Fibroblast of villous mesenchyme (primary cell): ENCODE measurements at places on chromosomes 6 and 20. TPM values are rescaled to one million over a fixed set of nuclear protein-coding genes. Genes with fewer than 3 reads are reported as not detected.

ZNF76 gene
- 14.2 and 16.8 TPM in 2 replicates for total RNA-seq

MLN gene
- not detected in 2 replicates for total RNA-seq

OOEP gene
- under 0.01 and 0.32 TPM in 2 replicates for total RNA-seq

PRL gene
- total RNA-seq, result not detected in 2 replicates

MLIP gene
- not detected in 2 replicates for total RNA-seq

RBM24 gene
- total RNA-seq, result 9.0 and 32.4 TPM in 2 replicates

PCK1 gene
- not detected in 2 replicates for total RNA-seq

RNF217 gene
- 24.5 and 25.5 TPM in 2 replicates for total RNA-seq

C2 gene
- 1.3 and 2.3 TPM in 2 replicates for total RNA-seq

C6orf15 gene
- not detected in 2 replicates for total RNA-seq

SPATA25 gene
- 0.43 and 1.3 TPM in 2 replicates for total RNA-seq

CAP2 gene
- 22.2 and 49.7 TPM in 2 replicates for total RNA-seq

GRCh38 chr6:44028789-44029310 lies 98.4 kb downstream of the MRPL14 start:
- no peak for DNase-seq

- DNase-seq, result no peak
Measured at GRCh38 chr6:444653-445275, 53.2 kb downstream of the IRF4 start.

- no peak for DNase-seq
Measured at GRCh38 chr6:149342525-149342924, 25.0 kb downstream of the TAB2 start.

DNA sequence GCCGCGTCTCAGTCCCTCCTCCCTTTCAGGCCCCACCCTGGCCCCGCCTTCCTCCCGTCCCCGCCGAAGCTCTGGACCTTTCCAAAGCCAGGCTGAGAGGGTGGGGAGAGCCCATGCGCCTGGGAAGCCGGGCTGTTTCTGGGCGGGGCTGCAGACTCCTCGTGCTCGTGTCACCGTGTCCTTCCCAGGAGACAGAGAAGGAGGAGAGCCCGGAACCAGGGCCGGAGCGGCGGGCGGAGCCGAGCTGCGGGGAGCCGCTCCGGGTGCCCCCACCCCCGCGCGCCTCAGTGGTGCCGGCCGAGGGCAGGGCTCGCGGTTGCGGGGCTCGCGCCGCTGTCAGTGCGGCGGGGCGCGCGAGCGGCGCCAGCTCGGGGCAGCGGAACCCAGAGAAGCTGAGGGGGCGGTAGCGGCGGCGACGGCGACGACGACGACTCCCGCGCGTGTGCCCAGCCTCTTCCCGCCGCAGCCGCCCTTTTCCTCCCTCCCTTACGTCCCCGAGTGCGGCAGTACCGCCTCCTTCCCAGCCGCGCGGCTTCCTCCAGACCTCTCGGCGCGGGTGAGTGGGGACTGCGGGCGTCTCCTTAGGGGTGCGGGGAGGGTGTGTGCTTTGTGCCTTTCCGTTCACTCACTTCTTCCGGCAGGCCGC lies at the start of gene RALY:
TSS of gene RALY (plus strand) at position 336 of the 646 bp plus-strand sequence. CDS start 78,164 bp downstream, outside the sequence.
- peak; percentile 55 for DNase-seq

GRCh38 chr20:49784291-49784690 lies 28.3 kb upstream of the SLC9A8 start:
- no peak for DNase-seq

- no peak for DNase-seq
Measured at GRCh38 chr20:24804481-24805206, 144.4 kb upstream of the CST7 start.

GRCh38 chr20:44738813-44739477 lies 6.7 kb upstream of the KCNK15 start:
- peak; percentile 65 for DNase-seq

DNA sequence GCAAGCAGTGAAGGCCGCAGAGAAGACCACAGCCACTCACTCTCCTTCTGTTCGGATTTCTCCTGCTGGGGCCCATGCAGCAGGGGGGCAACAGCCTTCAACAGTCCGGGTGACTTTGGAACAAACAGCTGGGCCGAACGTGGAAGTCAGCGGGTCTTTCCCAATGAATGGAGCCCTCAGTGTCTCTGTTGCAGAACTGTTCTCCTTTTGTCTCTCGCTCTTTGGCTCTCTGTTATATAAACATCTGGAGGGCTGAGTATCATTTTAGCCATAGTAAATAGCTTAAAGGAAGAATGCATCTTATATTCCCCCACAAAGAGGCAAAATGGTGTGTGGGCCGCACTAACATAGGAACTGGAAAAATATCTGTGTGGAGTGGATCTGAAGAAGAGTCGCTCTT lies 136.7 kb upstream of the RALGAPA2 start:
- DNase-seq, result no peak

DNA sequence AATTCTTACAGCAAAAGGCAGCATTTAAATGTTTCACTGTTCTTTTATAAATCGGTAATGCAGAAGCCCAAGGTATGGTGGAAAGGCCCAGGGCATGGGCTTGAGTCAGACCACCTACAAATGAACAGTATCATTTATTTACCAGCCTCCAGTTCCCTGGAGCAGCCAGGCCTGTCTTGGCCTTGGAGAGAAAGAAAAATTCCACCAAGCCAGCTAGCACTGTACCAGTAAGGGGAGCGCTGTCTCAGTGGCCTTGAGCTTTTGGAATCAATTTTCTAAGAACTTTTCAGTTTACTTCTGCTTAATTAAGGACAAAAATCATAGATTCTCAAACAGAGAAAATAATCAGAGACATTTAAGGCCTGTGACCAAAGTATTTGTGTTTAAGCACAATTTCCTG lies 12.3 kb downstream of the NAPB start:
- DNase-seq, result no peak

DNA sequence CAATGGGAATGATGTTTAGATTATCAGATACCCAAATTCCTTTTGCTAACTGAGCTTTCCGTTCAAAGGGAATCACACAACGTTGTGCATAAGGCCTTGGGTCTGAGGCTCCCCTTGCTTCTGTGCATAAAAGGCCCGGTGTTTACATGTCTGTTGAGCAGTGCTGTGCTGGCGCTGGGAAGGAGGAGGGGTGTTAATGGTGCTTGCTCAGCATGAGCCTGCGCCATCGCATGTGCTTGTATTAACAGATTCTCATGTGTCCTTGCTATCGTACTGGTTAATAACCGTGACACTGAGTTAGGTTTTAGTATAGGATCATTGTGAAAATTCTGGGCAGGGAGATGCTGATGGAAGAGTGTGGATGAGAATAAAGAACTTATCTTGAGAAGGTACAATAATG lies 62.3 kb upstream of the TRAF3IP2 start:
- no peak for DNase-seq

- DNase-seq, result peak; percentile 34
Measured at GRCh38 chr20:13349235-13349604, 128.1 kb downstream of the ISM1 start.

DNA sequence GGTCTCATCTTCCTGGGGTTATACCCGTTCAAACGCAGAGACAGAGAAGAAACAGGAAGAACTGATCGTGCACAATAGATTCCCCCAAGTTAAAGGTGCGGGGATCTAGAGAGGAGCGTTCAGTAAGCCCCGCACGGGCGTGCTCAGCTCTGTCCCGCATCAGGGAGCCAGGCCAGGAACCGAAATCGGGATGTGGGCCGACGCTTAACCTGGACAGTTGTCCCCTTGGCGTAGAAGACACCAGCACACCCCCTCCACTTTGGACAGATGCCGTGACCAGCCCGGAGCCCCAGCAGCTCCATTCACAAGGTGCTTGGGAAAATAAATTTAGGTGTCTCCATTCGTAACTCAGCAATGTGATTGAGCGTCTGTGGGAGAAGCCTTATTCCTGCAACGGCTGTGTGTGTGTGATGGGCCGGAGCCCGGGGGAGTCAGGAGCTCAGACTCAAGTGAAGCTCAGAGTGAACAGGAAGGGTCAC lies 24.0 kb upstream of the GATA5 start:
- DNase-seq, result no peak

DNA sequence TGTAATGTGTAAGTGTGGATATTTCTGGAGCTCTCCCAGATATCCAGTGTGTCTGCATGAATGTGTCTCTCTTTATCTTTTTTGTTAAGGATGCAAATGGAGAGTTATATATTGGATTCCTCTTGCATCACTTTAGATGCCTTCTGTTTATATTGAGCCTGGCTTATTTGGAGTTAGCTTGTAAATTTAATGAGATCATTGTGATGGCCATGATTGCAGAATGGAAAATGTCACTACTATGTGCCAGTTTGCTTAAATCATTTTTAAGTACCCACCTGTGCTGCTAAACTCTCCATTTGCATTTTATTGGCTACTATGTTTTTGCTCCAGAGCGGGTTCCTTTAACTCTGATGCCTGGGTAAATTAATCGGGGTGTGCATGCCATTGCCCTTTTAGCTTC lies 334.8 kb downstream of the UTRN start:
- peak; percentile 49 for DNase-seq

DNA sequence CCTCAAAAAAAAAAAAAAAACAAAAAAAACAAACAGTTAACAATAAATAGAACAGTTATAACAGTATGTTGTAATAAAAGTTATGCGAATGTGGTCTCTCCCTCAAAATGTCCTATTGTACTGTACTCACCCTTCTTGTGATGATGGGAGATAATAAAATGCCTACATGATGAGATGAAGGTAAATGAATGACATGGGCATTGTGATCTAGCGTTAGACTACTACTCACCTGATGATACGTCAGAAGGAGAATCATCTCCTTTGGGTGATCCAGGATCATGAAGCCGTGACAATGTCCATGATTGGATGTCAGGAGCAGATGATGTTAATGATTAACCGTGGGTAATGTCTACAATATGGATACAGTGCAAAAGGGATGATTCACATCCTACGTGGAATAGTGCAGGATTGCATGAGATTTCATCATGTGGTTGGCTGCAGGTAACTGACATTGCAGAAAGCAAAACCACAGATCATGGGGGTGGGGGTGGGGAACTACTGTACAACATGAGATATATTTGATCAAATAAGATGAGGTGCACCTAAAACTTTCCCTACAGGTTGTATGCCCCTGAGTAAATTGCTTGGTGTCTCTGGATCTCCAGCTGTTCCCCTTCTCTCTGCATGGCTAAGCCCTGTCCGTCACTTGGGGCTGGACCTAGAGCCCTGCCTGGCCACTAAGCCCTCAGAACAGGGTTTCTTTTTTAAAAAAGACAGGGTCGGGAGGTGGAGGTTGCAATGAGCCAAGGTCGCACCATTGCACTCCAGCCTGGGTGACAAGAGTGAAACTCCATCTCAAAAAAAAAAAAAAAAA lies 6.2 kb upstream of the RBCK1 start:
- DNase-seq, result peak; percentile 74

DNA sequence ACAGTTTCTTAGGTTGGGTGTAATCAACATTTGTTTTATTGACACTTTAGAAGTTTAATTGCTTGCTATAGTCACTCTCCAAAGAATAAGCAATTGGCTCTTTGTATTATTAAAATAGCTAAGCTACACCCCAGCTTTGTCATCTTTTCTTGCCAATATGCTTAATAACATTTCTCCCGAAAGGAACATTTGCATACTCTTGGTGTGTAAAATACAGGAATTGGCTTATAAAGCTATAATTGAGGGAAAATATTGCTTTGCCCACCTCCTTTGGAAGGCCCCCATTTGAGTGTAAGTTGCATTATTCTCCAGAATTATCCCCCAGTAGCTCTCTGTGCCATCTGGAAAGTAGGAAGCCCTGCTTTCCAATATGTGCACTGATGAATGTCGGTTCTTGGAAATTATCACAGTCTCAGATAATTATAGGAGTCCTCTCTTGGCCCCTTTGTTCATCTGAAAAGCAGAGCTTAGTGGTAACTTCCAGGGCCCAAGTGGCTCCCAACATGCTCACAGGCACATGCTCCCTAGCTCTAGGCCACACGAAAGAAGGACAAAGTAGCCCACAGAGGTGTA lies 92.4 kb upstream of the B3GAT2 start:
- no peak for DNase-seq

DNA sequence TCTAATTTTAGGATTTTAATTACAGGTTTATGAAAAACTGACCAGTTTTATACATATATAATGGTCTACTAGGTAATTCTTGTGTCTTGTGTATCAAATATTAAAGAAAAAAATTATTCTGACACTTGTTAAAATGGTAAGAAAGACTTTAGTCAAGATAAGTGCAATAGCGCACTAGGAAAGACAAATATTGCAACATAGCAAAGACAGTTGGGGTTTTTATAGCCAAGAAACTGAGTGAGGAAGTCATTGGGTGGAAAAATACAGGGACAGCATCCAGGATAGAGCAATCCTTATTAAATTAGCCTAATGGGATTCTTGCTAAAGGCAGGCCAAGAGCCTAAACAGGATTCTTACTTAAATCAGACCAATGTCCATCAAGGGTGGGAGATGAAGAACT lies 71.1 kb downstream of the ROS1 start:
- peak; percentile 2 for DNase-seq

GRCh38 chr6:15484140-15484539 lies 178.7 kb downstream of the DTNBP1 start:
- no peak for DNase-seq

DNA sequence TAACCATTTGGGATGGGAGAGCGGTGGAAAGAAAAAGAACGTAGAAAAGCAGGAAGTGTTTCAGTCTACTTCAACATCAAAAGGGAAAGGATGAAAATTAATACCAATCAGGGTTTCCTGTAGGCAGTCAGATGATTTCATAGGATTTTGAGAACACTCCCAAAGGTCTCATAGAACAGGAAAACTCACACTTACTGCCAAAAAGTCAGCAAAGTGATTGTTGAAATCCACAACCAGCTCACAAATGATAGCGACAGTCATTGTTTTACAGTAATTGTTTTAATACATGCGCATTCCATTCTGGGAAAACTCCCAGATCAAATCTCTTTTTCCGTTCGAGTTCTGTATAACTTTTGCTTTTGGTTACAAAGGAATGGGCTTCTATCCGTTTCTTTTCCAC lies 5.3 kb upstream of the CNKSR3 start:
- no peak for DNase-seq

- DNase-seq, result no peak
Measured at GRCh38 chr6:148888856-148889255, 142.0 kb downstream of the UST start.

- DNase-seq, result no peak
Measured at GRCh38 chr6:64243618-64244017, 608.0 kb downstream of the PHF3 start.

GRCh38 chr20:63123331-63123741 lies 92.6 kb downstream of the YTHDF1 start:
- no peak for DNase-seq

DNA sequence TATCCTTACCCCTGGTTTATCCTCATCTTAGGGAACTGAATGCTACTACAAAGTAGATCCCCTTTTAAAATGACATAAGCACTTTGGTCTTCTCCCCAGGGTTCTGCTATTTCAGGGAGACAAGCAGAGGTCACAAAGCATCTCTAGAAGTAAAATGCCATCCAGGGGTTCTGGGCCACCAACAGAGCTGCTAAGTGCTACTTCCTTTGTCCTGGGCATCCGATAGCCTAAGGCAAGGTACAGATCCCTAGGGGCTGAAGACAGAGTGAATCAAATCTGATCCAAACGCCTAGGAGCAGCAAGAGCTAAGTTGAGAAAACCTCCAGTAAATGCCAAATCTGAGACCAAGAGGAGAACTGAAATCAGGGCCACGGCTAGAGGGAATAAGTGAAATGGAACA lies 161.2 kb downstream of the PTPRT start:
- no peak for DNase-seq
